Right forelimb (tissue), 1 donor: ENCODE measurements at places on chromosomes 12 and 14.
A peak's percentile ranks its signal among the peaks of the same experiment; 100 is the strongest.

DNA sequence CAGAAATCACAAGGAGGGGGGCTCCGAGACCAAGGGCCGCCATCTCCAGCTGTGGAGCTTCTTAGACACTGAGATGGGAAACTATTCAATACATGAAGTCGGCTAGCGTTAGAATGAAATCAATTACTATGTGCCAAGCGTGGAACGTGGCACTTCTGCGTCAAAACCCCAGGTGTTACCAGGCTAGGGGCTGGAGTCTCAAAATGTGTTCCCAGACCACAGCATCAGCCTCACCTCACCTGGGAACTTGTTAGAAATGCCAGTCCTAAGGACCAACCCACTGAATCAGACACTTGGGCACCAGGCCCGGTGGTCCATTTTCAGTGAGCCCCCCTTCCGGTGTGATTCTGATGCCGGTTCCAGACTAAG, 5.0 kb upstream of the SETD1B start:
- no peak for DNase-seq

DNA sequence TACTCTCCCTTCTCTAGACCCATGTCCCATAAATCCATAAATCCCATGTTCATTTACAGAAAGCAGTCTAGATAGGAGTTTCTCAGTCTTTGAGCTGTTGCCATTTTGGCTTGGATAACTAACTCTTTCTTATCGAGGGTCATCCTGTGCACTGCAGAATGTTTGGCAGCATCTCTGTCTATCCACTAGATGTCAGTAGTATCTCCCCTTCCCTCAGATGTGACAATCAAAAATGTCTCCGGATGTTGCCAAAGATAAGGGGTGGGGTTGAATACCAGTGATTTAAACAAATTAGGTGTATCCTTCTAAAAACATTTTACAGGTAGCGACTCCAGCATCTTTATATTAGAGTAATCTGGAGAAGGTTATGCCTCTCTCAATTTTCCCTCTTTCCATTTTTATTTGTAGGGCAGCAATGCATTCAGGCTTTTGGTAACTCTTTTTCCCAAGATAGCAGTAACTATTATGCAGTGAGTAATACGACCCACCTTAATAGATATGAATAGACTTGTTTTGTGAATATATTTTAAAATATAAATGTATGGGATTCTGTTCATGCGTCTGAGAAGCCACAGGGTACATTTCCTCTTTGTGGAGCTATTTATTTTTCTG, 100.7 kb downstream of the LRRK2 start:
- no peak for DNase-seq

GRCh38 chr14:102980409-102980810, 57.9 kb downstream of the AMN start:
- no peak for DNase-seq

DNA sequence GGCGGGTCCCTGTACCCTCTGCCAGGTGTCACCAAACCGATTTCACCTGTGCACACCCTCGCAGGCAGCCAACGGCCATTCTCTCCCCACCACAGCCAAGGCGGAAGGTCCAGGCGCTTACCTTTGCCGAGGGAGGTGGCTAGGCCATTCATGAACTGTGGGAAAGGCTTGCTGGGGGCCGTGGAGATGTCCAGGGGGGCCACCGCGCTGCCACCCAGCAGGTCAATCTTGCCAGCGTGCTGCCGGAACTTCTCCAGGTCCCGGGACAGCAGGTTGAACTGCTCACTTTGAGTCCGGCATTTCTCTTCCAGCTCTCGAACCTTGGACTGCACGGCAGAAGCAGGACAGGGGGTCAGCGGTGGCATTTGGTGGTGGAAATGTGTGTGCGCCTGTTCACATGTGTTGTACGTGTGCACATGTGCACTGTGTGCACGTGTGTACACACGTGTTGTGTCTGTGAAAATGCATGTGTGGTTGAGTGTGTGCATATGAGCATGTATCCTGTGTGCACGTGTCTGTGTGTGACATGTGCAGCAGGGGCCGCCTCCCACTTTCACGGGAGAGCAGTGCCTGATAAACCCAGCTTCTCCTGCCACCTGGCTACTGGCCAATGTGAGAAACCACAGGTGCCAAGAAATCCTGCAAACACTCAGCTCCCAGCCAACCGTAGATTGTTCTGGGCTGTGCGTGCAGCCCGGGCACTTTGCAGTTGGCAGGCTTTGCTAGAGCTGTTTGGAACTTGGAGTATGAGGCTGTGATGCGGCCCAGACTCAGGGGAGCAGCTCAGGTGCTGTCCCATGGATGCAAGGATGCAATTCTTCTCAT, 118.9 kb downstream of the PIWIL1 start:
- no peak for DNase-seq

DNA sequence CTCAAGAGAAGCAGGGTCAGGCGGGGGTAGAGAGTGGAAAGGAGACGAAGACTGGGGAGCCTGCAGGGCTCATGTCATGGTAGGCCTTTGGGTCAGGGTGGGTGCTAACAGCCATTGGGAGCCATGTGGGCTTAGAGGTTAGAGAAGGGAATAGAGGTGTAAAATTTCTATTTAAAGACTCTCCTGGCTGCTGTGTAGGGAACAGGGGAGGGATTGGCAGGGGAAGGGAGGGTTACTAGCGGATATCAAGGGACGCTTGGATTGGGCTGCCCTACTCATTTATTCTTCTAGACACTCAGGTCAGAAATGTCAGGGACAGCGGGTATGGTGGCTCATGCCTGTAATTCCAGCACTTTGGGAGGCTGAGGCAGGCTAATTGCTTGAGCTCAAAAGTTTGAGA, 18.2 kb downstream of the WSCD2 start:
- DNase-seq: no peak

DNA sequence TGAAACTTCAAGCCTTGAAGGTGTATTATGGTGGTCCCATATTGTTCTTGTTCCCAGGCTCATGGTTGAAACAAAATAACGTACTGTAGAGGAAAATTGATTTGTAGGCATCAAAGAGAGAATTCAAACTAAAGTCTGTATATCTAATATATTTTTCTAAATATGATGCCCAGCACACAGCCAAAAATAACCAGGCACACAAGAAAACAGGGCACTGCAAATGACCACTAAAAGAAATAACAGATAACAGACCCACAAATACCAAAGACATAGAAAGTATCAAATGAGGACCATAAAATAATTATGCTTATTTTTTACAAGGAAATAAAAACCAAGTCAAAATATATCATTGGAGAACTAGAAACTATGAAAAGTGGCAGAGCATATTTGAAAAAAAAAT, 46.8 kb downstream of the LLPH start:
- no peak for DNase-seq

DNA sequence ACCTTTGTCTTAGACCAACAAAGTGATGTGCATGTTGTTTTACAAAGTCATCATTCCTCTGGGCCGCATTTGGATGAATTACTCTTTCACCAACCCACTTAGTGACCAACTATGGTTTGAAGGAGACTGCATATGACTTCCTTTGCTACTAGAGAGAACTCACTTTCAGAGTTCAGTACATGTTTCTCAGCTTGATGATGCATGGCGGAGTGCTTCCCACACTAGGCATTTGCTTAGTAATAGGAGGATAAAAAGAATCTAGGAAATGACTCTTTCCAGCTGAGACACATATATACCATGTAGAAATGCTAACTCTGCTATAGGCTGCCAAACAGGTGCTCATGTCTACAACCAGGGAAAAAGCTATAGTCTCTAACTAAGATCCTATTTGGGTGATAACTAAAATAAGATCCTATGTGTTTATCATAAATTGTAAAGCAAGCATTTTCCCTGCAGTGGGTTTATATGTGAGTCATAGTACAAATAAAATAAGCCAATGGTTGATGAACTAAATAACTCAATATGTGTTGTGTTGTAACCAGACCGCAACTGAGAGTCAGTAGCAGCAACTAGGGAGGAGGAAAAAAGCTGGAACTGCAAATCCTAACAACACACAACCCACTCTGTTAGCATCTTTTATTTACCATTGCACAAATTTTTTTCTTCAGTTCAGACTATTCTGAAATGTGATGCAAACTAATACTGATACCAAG, 87.2 kb downstream of the TSPAN8 start:
- DNase-seq: no peak

- no peak for DNase-seq
Measured at GRCh38 chr12:132222096-132222807, 78.0 kb downstream of the NOC4L start.

DNA sequence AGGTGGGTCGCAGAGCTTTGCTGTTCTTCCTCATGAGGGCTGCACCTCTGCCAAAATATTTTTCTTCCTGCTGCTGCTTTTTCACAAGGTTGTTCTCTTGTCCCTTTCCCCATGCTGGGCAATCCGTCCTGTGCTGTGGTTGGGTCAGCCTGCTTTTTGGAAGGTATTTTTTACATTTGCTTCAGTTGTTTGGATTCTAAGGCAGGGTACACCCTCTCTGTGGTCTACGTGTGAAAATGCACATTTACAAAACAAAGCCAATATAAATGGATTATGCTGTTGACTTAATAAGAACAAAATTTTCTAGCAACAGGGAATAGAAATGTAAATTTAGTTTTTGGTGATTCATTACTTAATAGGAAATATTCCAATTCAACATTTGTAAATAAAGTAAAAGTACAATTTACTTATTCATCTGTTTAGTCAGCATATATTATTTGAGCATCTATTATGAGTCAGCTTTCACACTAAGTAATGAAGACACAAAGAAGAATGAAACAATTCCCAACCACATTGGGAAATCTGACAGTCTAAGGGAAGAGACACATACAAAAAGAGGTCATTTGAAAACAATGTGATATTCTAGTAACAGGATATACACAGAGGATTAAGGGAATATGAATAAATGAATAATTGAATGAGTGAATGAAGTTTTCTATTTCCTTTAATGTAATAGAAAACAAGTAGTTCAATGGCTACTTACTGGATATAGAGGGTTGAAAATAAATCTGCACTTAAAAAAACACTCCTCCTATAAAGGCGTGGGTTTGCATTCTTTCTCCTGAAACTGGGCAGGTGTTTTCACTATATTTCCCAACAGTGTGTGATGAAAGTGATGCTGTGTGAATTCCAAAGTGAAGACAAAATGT, 94.6 kb upstream of the PRICKLE1 start:
- no peak for DNase-seq

DNA sequence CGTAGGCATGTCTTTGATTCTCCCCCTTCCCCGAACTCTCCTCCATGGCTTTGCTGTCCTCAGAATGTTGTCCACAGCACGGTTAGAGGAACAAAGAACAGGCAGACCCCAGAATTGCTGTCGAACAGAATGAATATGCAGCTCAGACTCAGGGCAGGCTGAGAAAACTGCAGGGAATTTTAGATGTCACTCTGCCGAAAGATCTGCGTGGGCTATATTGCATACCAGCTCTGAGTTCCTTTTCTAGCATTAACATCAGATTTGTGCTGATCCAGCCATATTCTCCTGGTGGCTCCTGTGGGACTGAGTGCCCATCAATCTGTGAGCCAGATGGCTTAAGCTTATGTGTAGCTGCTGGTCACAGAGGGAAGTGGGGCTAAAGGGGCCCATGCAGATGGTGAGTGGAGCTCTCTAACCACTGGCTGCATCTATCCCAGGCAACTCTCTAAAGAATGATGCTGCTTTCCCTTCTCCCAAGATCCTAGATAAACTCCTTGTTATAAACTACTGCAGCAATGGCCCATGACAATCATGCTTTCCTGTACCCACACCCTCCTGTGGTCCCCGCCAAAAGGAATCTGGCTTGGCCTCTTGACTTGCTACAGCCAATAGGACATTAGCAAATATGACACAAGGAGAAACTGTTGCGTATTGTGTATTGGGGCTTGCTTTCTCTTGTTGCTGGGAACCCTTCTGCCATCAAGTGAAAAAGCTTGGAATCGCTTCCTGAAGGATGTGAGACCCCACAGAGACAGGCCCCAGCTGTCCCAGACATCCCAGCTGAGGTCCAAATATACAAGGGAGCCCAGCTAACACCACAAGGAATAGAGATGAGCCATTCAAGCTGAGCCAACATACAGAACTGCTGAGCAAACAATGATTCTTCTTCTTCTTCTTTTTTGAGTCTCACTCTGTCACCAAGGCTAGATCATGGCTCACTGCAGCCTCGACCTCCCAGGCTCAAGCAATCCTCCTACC, 101.3 kb downstream of the FOXN3 start:
- DNase-seq: no peak

- DNase-seq: peak; percentile 66
Measured at GRCh38 chr12:121579190-121579791, 1.5 kb downstream of the KDM2B start.

DNA sequence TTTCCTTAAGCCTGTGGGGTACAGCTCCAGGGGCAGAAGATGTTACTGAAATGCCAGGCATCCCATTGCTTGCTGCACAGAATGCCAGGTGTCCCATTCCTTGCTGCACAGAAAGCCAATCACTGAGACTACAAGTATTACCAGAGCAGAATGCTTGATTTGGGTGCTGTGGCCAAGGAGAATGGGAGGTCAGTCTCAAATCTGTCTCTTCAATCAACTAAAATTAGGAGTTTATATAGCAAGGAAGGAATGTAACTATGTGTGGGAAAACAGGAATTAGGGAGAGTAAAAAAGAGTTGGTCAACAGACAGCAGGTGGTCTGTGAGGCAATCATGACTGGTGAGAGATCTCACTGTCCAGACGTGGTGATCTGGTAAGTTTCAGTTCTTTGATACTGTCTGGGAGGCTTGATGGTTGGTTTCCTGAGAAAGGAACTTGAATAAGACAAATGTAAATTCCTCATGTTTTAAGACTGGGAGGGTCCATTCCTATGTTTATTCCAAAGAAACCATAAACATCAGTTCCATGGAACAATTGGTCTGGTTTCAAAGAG, 31.2 kb upstream of the VASH1 start:
- DNase-seq: no peak

DNA sequence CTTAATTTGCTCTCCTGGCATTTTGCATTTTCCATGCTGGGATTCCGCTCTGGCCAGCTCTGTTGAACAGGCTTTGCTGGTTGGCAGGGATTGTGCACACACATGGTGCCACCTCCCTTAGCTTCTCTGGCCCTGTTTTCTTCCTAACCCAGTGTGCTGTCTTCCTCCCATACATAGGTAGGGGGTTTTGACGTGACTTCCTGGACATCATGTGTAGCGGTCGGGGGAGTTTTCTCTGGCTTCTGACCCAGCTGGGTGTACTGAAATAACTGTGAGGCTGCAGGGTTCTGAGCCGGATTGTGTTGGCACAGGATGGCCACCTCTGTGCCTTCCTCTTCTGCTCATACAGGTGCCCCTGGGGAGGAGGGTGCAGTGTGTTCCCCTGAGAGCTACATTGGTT, 25.7 kb downstream of the C14orf132 start:
- peak; percentile 16 for DNase-seq

DNA sequence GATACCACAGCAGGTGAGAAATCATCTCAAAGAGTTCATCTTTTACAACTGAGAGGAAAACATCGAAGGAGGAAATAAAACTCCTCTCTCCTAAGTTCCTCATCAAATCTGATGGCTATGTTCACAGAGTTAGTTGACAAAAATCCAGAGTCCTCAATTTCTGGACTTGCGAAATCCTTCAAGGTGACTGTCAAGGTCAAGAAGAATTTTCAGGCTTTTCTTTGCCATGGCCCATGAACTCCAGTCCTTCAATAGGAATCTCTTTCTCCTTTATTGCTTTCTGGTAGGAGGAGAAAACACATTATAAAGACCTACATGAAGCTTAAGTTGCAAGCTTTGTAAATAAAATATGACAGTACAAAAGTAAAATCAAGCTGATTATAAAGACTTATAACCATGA, 1.5 kb downstream of the TRIAP1 start:
- DNase-seq: no peak
